Endodermal cell (in vitro differentiated cells): ENCODE measurements at places on chromosomes 3 and 15.

DNA sequence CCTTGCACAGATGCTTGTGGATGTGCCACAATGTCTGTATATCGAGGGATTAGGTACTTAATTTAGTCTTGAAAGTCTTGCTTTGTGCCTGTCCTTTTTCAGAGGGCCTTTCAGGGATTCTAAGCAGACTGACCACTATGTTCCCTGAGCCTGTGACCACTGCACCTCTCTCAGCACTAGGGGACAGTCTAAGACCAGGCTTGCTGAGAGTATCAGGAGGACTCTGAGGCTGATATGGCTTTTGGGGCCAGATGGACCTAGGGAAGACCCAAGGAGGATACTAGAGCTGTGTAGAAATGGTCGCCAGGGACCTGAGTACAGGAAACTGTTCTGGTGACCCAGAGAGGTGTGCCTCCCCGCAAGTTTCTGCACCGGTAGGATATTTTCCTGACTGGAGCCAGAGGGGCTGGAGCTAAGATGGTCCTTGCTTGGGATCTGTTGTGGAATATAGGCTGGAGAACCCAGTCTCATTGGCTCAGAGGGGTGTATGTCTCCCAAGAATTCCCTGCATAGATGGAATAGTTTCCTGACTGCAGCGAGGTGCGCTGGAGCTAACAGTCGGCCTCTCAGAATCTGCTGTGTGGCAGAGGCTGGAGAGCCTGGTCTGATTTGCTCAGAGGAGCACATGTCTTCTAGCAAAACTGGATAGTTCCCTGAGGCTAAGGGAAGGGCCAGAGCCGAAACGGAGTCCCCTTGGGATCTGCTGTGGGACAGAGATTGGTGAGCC, 213.2 kb upstream of the DCBLD2 start:
- H3K4me1 ChIP-seq: no peaks in the 10 kb centered on the region
- H3K4me3 ChIP-seq: no peak overlapping the region
- no peaks in the 10 kb centered on the region for H3K27me3 ChIP-seq
- H3K27ac ChIP-seq: no peak overlapping the region
- H3K36me3 ChIP-seq: no peaks in the 10 kb centered on the region

GRCh38 chr3:14688525-14688924, 13.6 kb downstream of the C3orf20 start:
- H3K27ac ChIP-seq: no peak overlapping the region
- H3K36me3 ChIP-seq: no peaks in the 10 kb centered on the region
- H3K4me3 ChIP-seq: no peak overlapping the region
- DNase-seq: no peak
- peaks cover 24% of the 10 kb centered on the region for H3K27me3 ChIP-seq

DNA sequence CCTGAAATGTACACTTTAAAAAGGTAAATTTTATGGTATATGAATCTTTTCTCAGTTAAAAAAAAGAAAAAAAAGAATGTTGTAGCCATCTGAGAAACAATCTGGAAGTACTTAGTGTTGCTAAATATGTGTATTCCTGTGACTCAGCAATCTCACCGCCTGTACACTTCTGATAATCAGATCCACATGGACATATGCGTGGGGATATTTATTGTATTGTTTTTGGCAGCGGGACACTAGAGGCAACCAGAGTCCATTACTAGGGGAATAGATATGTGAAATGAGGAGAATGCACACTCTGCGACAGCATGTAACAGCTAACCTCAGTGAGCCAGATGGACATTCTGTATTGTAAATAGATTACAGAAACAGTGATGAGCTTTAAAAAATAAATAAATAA, 65.4 kb downstream of the AQP9 start:
- H3K36me3 ChIP-seq: no peaks in the 10 kb centered on the region
- no peak overlapping the region for H3K4me3 ChIP-seq
- H3K4me1 ChIP-seq: no peaks in the 10 kb centered on the region
- no peak for DNase-seq
- H3K27ac ChIP-seq: no peak overlapping the region

- no peaks in the 10 kb centered on the region for H3K4me1 ChIP-seq
- DNase-seq: no peak
- no peaks in the 10 kb centered on the region for H3K36me3 ChIP-seq
- no peak overlapping the region for H3K27ac ChIP-seq
Measured at GRCh38 chr3:113597596-113598354, 65.4 kb downstream of the SIDT1 start.

GRCh38 chr3:76679541-76679940, 360.4 kb upstream of the ROBO2 start:
- H3K27me3 ChIP-seq: no peaks in the 10 kb centered on the region
- DNase-seq: no peak
- H3K27ac ChIP-seq: no peak overlapping the region
- no peak overlapping the region for H3K4me3 ChIP-seq

GRCh38 chr3:58357402-58357801, 24.7 kb downstream of the PXK start:
- no peak overlapping the region for H3K4me3 ChIP-seq
- H3K4me1 ChIP-seq: peaks cover 4% of the 10 kb centered on the region
- H3K27me3 ChIP-seq: no peaks in the 10 kb centered on the region
- H3K36me3 ChIP-seq: no peaks in the 10 kb centered on the region
- no peak overlapping the region for H3K27ac ChIP-seq

GRCh38 chr3:174170248-174170647, 688.9 kb upstream of the NAALADL2 start:
- no peak overlapping the region for H3K27ac ChIP-seq
- DNase-seq: no peak
- H3K4me3 ChIP-seq: no peak overlapping the region
- H3K36me3 ChIP-seq: no peaks in the 10 kb centered on the region
- no peaks in the 10 kb centered on the region for H3K4me1 ChIP-seq

GRCh38 chr3:113649174-113649845, 47.1 kb downstream of the USF3 start:
- no peak for DNase-seq
- no peak overlapping the region for H3K27ac ChIP-seq
- H3K4me1 ChIP-seq: no peaks in the 10 kb centered on the region
- no peaks in the 10 kb centered on the region for H3K36me3 ChIP-seq
- no peak overlapping the region for H3K4me3 ChIP-seq

GRCh38 chr3:126456766-126457388, 18.8 kb downstream of the ZXDC start:
- peaks cover 85% of the 10 kb centered on the region for H3K36me3 ChIP-seq
- peak; percentile 29 for DNase-seq
- H3K27ac ChIP-seq: no peak overlapping the region
- no peaks in the 10 kb centered on the region for H3K27me3 ChIP-seq
- H3K4me1 ChIP-seq: no peaks in the 10 kb centered on the region

GRCh38 chr3:55489798-55490132, 2.7 kb upstream of the WNT5A start:
- no peaks in the 10 kb centered on the region for H3K4me1 ChIP-seq
- H3K36me3 ChIP-seq: no peaks in the 10 kb centered on the region
- peaks cover 81% of the 10 kb centered on the region for H3K27me3 ChIP-seq
- H3K27ac ChIP-seq: no peak overlapping the region

DNA sequence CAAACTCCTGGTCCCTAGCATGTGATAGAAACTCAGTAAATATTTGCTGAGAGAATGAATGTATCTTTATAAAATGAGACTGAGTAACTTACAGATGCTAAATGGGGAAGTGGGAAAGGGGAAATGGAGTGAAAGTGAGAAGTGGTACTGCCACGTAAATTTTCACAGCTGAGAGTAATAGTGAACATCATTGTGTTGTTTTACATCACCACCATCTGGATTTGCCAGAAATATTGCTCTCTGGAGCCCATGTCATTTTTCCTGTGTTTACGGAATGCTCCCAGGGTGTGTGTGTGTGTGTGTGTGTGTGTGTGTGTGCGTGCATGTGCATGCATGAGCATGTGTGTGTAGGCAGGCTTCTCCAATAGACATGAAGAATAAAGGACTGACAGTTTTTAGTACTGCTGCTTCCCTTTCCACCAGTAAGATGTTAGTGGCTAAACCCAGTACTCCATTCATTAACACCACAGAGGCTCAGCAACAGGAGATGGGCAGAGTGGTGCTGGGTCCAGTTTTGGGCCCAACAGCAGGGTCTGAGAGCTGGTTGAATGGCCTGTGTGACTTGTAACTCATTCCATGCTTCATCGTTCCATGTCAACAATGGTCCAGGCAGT, 57.3 kb downstream of the DIPK2A start:
- no peaks in the 10 kb centered on the region for H3K36me3 ChIP-seq
- no peaks in the 10 kb centered on the region for H3K4me1 ChIP-seq
- no peak overlapping the region for H3K4me3 ChIP-seq
- no peak for DNase-seq
- no peaks in the 10 kb centered on the region for H3K27me3 ChIP-seq

GRCh38 chr3:89179355-89180001, 72.1 kb downstream of the EPHA3 start:
- peaks cover 3% of the 10 kb centered on the region for H3K4me1 ChIP-seq
- H3K27ac ChIP-seq: peak overlapping the region; percentile 77
- DNase-seq: no peak

- no peak overlapping the region for H3K4me3 ChIP-seq
- no peak overlapping the region for H3K27ac ChIP-seq
- no peaks in the 10 kb centered on the region for H3K4me1 ChIP-seq
- DNase-seq: peak; percentile 52
- H3K36me3 ChIP-seq: no peaks in the 10 kb centered on the region
- no peaks in the 10 kb centered on the region for H3K27me3 ChIP-seq
Measured at GRCh38 chr3:151816091-151816604, 2.2 kb downstream of the AADAC start.

- no peaks in the 10 kb centered on the region for H3K27me3 ChIP-seq
- no peak overlapping the region for H3K4me3 ChIP-seq
- no peak overlapping the region for H3K27ac ChIP-seq
- H3K36me3 ChIP-seq: peaks cover 34% of the 10 kb centered on the region
- DNase-seq: no peak
- peaks cover 14% of the 10 kb centered on the region for H3K4me1 ChIP-seq
Measured at GRCh38 chr3:48430708-48431101, 819 bp upstream of the PLXNB1 start.

DNA sequence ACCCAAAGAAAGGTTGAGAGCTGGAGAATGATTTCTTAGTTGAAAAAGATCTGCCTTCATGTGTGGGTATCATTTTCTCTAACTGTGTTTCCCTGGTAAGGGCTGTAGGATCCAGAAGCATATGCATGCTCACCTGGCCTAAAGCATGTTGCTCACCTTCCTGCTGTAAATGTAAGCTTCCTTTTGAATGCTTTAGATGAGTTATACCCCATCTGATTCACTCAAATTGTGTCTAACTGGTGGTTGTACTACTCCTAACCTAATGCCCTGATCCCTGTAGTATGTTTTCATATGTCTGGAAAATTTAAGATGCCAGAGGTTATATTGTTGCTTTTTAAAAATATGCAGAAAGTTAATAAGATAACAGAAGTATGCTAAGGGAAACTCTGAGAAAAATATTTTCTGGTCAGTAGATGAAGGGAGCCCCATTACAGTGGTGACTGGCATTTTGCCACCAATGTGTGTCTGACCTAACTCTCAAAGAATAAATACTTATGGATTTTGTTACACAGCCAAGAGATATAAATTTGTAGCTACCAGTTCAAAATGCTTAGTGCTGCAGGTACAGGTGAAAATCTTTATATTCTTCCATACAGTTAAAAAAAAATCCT, 7.7 kb downstream of the FILIP1L start:
- peaks cover 8% of the 10 kb centered on the region for H3K4me1 ChIP-seq
- H3K27me3 ChIP-seq: no peaks in the 10 kb centered on the region
- no peaks in the 10 kb centered on the region for H3K36me3 ChIP-seq
- H3K27ac ChIP-seq: no peak overlapping the region
- no peak overlapping the region for H3K4me3 ChIP-seq

GRCh38 chr3:123870033-123870432, 14.1 kb downstream of the MYLK start:
- DNase-seq: no peak
- no peaks in the 10 kb centered on the region for H3K27me3 ChIP-seq

- no peak overlapping the region for H3K4me3 ChIP-seq
- no peaks in the 10 kb centered on the region for H3K4me1 ChIP-seq
- peaks cover 87% of the 10 kb centered on the region for H3K36me3 ChIP-seq
- DNase-seq: peak; percentile 84
Measured at GRCh38 chr3:66378256-66378655, 122.6 kb downstream of the LRIG1 start.

DNA sequence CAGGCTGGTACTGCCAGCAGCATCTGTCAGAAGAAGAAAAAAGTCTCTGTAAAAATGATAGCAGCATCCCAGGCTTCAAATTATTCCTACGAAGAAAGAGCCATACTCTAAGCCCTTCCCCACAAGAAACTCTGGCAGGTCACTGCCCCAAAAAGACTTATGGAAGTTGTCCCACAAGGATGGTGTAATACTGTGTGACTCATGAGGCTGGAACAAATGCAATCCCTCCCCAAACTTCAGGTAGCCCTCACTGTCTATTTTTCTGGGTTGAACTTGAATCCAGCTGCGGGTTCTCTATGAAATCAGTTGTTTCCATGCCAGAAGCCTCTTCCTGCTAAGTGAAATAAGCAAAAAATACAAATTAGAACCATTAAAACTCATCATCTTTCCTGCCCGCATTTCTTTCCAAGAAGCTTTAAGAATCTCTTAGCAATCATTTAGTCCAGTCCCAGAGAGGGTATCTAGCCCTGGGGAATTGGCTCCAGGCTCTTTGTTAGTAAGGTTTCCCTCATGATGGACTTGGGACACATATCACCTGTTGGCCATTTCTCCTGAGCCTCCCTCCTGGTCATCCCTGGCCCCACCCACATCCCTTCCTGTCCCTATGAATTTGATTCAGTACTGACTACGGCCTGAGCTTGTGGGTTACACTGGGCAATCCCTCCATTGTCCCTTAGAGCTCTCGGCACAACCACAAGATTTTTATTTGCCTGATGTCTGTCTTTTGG, 51.7 kb downstream of the FAM174B start:
- H3K27ac ChIP-seq: no peak overlapping the region
- no peaks in the 10 kb centered on the region for H3K36me3 ChIP-seq
- H3K4me3 ChIP-seq: no peak overlapping the region

- H3K27me3 ChIP-seq: peaks cover 31% of the 10 kb centered on the region
- no peaks in the 10 kb centered on the region for H3K36me3 ChIP-seq
- H3K27ac ChIP-seq: peak overlapping the region; percentile 15
- H3K4me3 ChIP-seq: no peak overlapping the region
- H3K4me1 ChIP-seq: no peaks in the 10 kb centered on the region
Measured at GRCh38 chr3:72288955-72289691, 504.2 kb upstream of the PROK2 start.

GRCh38 chr15:80432345-80432702, 28.1 kb downstream of the ARNT2 start:
- H3K4me3 ChIP-seq: no peak overlapping the region
- H3K27me3 ChIP-seq: no peaks in the 10 kb centered on the region

DNA sequence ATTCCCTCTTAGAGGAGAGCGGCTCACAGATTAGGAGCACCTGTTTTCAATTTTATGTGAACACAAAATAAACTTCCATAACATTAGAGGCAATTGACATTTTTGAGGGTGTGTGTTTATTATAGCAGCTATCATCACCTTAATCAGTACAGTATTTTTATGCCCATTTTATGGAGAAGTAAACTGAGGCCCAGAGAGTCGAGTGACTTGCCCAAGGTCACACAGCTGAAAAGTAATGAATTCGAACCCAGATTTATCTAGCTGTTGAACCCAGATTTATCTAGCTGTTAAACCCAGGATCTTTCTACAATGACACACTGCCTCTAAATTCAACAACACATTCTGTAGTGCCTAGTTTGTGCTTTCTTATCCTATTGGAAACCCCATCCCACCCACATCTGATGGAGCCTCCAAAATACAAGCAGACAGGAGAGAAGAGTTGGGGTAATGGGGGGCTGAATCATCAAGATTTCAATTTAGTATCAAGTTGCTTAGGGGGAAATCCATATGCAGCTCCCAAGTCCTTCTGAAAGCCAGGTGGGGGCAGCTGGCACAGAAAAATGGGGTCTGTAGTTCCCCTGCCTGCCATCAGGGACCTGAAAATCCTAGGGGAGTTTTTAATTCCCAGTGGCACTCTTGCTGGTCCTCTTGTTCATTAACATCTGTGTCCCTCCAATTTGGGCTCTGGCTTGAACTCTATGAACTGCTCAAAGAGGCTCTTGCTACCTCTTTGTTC, 50.4 kb upstream of the TRA2B start:
- no peak overlapping the region for H3K4me3 ChIP-seq
- DNase-seq: peak; percentile 60
- no peak overlapping the region for H3K27ac ChIP-seq
- H3K27me3 ChIP-seq: no peaks in the 10 kb centered on the region
- H3K36me3 ChIP-seq: no peaks in the 10 kb centered on the region
